Activated naive CD4-positive, alpha-beta T cell treated with anti-CD3 and anti-CD28 coated beads, Interleukin-2, amount 50 U/mL, for 16 hours (primary cell): ENCODE measurements at places on chromosomes 7 and 10.

DNA sequence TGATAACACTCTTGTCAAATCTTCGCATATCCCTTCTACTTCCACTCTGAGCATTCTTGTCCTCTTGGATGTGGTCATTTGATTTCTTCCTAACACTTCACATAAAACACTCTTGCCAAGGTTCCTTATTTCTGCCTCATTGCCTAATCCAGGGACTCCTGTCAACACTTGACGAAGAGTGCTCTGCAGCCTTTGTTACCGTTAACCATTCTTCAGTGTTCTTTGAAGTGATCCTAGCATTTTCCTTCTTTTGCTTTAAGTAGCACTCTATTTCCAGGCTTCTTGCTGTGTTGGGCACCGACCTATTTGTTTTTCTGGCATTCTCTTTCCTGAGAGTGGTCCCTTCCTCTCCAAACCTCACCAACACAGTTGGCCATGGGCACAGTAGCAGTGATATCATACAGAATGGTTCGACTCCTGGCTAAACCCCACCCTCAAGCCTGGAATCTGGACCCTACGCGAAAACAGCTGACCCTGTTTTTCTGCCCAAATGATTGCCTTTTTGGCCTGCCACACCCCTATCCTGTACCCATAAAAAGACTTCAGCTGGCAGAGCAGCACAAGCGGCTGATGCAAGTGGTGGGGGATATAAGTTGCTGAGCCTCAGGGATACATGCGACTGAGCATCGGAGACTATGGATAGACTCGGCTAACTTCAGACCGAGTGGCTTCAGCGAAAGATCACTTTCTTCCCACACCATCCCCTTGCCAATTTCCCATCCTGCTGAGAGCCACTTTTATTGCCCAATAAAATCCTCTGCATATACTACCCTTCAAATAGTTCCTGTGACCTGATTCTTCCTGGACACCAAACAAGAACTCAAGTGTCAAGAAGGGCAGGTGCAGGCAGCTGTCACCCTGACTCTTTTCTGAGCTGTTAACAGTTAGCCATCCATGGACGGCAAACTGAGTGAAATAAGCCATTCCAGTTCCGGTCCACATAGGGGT, 820.6 kb downstream of the CCSER2 start:
- DNase-seq, result no peak

DNA sequence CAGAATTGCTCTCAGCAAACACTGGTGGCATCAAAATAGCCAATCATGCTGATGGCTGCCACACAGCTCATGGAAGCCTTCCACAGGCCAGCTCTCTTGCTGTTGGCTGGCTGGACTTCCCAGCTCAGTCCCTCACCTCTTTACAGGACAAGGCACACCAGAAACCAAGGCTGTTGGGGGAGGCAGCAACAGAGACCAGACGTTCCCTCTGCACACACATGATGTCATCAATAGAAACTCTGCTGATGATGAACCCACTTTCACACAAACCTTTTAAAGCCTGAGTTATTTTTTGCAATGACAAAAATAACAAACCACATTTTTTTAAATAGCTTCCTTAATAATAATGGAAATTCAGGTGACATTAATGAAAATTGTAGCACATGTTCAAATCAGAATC, 300.9 kb upstream of the C7orf33 start:
- no peak for DNase-seq

DNA sequence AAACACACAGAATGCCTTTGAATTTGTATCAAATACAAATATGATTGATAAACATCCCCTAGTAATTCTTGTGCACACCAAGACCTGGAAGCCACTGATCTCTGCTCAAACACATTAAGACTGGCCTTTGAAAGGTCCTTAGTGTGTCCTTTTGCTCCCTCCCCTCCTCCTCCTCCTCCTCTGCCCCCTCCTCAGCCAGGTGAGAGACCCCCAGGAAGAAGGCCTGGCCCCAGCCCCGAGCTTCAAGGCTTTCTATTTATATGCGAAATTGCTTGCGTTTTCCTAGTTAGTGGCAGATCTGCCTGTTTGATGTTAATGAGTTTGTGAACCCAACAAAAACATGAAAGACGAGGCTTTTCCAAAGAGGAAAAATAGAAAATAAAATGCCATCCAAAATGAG, 63.6 kb upstream of the TCF7L2 start:
- DNase-seq, result no peak

DNA sequence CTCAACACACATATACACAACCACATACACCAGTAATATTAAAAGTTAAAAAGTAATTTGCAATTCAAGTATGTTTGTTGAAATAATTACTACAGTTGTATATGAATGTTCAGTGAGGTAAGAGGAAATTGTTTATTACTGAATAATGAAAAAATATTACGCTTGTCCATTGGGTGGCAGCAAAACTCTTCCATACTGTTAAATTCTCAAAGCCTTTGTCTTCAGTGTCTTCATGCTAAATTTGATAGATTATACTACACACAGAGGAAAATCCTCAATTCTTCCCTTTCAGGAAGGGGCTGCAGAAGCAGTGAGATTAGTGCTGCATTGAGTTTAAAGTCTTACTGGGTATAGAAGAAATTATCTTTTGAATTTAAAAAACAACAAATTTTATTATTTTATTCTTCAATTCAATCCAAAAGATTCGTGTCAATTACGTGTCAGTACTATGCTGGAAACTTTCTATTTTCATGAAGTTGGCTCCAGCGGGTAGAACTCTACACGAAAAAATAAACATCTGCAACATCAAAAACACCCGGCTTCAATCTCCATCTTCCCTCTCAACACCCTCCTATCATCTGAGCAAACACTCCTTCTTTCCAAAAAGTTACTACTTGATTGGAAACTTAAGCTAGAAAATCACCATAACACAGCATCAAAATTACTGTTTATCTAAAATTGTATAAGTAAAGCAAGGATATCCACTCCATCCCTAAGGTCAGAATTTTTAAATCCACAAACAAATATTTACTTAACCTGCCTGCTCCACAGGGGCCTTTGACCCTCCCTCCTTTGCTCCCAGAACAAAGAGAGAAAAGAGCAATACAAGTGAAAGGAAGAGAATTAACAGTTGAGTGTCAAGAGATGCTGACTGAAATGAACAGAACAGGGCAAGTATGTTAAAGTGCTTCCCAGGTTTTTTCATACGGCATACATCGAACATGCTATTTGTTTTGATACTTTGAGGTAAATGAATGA, 37.0 kb upstream of the TES start:
- DNase-seq, result no peak

GRCh38 chr10:44805466-44806210, 105.5 kb upstream of the TMEM72 start:
- DNase-seq, result no peak
